ENCODE measurements at places on chromosomes 1 and 21.

DNA sequence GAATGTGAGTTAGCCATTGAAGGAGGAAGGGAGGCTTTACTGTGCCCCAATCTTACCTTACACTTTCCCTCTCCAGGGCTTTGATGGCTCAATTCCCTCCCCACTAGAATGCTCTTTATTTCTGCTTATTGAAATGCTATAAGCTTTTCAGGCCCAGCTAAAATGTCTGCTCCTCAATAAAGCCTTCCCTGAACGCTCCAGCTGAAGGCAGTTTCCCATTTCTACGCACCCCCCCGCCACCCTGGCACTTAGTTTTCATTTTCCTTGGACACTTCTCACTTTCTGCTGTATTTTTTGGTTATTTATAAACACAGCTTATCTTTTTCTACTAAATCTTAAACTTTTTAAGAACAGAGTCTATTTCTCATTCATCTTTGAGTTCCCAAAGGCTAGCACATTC, 7.1 kb upstream of the TMEM167B start:
- DNase-seq = no peak

DNA sequence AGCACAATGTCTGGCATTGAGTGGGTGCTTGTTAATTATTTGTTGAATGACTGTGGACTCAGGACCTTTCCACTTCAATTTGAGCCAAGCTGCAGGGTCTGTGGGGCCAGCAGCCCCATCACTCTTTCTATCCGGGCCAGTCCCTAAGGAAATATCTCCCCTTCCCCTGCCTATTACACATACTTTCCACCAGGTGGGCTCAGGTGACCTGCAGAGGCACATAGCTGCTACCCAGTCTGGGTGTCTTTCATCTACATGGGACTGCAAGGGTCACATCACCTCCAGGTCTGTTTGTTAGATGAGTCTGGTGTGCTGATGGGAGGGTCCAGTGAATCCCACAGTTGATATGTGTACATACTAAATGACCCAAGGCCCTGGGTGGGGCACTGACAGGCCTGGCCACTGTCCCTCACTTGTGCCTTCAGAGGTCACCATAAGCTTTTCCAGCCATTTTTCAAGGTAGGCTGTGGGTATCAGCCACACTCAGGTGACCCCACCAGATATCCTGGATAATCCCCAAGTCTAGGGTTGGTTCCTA, 59.5 kb upstream of the KDM4A start:
- no peak for DNase-seq

GRCh38 chr1:189859385-189859977, 618.2 kb downstream of the BRINP3 start:
- DNase-seq = no peak

- no peak for DNase-seq
Observed at GRCh38 chr1:238152119-238152518, 261.4 kb upstream of the ZP4 start.

- DNase-seq = no peak
Observed at GRCh38 chr1:22096036-22096435, 43.5 kb downstream of the CDC42 start.

Data from GM12892 (cell line).